ENCODE measurements at places on chromosomes 7 and 10.
A peak's percentile ranks its signal among the peaks of the same experiment; 100 is the strongest.

GRCh38 chr7:97450516-97450915 lies 281.4 kb upstream of the TAC1 start:
- DNase-seq = no peak

DNA sequence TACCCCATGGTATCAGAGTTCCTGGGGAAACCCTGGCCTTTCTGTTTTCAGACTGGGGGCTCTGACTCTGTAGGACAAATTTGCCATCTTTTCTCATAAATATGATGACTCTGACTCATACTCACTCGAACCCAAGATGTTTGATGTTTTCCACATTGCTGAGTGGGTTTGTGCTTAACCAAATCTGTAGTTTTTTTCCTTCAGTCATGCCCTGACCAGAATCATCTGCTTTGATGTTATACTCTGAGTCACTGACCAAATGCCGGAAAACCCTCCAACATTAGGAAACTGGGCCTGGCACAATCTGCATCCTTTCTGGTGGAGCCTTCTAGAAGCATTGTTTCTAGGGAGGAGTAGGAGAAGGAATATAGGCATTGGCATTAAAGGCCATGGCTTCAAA lies 118.7 kb downstream of the C10orf105 start:
- DNase-seq = peak; percentile 94

GRCh38 chr10:92573091-92573797 lies 649 bp downstream of the IDE start:
- DNase-seq = peak; percentile 84

GRCh38 chr7:158407581-158408317 lies 179.9 kb downstream of the PTPRN2 start:
- DNase-seq = peak; percentile 36

DNA sequence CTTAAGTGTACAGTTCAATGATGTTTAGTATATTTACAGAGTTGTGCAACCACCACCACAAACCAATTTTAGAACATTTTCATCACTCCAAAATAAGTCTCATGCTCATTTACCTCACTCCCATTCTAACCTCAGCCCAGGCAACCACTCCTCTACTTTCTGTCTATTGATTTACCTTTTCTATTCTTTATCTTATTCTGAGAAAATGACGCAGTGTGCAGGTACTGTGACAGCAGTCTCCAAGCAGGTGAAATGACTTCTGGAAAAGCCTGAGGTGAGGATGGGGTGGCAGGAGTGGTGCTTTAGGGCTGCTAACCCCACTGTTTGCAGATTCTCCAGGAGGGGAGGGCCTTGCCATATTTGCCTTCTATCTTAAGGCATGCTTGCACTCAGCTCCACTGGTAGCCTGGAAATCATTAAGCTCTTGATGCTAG lies 39.5 kb downstream of the GARS1 start:
- DNase-seq = no peak

DNA sequence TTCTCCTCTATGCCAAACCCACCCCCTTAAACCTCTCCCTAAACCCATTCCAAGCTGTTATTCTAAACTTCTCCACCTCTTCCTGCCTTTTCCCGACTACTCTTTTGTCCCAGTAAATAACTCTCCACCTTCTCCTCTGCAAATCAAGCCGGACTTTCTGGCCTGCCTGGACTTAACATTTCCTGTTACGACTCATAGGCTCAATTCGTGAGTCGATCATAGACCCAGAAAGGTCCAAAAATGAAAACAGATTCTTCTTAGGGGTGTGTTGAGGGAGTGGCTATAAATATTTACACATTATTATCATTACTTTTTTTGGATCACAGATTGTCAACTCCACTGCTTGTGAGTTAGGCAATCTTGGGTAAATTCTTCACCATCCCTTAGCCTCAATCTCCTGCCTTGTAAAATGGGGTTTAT lies 59.0 kb upstream of the HABP2 start:
- DNase-seq = peak; percentile 76

DNA sequence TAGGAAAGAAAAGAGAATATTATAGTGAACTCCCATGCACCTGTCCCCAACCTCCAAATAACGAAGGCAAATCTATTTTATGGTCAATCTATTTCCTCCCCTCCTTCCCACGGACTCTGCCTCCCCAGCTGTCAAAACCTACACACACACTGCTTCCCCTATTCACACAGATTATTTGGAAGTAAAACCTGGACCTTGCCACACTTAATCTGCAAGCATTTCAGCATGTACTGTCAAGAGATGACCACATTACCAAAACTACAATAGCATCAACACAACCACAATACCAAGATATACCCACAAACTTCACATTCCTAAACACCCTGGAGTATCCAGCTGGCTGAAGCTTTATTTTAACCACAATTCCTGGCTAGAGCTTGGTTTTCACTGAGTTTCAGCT lies 27.8 kb upstream of the KCNK18 start:
- DNase-seq = no peak

- no peak for DNase-seq
Observed at GRCh38 chr7:114835303-114835702, 86.6 kb upstream of the MDFIC start.

DNA sequence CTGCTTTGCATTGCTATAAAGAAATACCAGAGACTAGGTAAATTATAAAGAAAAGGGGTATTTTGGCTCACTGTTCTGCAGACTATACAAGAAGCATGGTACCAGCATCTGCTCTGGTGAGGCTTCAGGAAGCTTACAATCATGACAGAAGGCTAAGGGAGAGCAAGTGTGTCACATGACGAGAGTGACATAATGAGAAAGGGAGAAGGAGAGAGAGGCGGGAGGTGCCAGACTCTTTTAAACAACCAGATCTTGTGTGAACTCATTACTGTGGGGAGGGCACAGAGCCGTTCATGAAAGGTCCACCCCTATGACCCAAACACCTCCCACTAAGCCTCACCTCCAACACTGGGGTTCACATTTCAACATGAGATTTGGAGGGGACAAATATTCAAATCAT lies 59.0 kb upstream of the WNT16 start:
- no peak for DNase-seq

DNA sequence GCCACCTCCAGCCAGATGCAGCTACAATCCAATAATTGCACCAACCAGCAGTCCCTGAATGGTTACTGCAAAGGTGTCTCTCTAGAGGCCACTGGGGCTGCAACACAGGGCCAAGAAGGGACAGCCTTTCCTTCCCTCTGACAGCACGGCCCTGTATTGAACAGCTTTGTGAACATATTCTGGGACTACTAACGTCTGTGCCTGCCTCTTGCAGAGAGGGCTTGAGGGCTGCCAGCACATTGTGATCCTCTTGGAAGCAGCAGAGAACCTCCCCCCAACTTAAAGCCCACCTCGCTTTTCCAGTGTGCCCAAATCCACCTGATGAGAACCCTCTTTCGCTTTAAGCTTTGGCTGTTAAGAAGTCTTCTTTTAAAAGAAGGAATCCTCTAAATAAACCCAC lies 415.9 kb downstream of the RPS24 start:
- no peak for DNase-seq

DNA sequence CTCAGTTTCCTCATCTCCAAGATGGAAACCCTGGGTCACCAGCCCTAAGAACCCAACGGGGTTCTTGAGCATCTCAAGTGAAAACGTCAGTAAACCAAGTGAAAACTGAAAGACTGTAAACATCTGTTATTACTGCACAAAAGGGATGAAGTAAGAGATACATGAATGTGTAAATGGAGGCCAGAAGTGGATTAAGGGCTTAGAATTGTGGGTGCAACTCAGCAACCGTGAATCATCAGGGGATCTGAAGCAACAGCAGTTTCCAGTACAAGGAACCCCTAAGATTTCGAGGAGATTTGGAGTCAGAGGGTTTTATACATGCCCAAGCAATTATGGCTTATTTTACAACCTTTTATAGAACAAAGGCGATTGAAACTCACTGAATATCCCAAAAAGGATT lies 95.7 kb upstream of the SVIL start:
- DNase-seq = no peak

- DNase-seq = no peak
Observed at GRCh38 chr10:63250032-63250431, 116.9 kb downstream of the NRBF2 start.

- peak; percentile 38 for DNase-seq
Observed at GRCh38 chr7:121428855-121429489, 32.9 kb upstream of the FAM3C start.

DNA sequence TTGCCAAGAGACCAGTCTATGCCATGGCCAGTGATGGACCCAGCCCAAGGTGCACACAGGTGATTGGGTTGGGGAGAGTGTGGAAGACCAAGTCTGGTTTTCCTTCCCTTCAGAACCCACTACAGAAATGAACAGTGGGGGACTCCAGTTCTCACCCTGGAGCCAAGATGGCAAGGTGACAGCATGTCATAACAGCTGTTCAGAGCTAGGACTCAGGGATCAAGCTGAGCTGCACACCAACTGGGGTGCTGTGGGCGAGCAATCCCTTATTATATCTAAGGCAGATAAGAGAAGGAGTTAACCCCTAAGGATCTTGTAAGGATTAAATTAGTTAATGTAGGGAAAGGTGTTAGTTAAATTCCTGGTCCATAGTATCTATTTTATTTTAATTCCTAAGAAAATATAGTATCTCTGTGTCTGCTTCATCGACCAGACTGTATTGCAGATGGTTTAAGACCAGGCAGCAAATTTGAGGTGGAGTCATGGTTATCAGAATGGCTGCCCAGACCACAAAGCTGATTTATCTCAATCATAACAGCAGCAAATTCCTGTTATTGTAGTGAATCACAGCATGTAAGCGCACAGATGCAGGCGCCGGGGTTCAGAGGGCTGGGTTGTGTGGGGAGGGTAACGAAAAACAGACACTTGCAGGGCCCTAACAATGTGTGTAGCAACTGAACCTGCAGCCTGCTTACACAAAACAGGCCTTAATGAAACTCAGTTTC lies 208.7 kb upstream of the ZNF32 start:
- DNase-seq = peak; percentile 76

- DNase-seq = peak; percentile 20
Observed at GRCh38 chr10:101311185-101312066, 42.5 kb upstream of the BTRC start.

DNA sequence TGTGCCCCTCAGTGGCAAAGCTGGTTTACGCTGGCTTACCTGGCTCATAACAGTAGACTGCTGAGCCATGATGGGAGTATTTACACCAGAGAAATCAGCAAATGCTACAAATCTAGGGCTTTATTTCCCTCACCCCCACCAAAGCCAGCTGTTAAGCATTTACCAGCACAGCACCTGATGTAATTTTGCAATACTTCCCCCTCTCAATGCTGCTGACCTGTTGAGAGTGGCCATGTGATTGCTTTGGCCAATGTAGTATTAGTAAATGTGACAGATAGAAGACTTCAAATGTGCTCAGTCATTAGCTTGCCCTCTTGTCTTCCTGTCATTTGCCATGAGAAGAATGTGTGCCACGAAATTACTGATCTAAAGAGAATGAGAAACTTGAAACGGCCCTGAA lies 46.6 kb downstream of the HERPUD2 start:
- DNase-seq = no peak

GRCh38 chr7:117127585-117128168 lies 174.4 kb downstream of the ST7 start:
- DNase-seq = peak; percentile 77

DNA sequence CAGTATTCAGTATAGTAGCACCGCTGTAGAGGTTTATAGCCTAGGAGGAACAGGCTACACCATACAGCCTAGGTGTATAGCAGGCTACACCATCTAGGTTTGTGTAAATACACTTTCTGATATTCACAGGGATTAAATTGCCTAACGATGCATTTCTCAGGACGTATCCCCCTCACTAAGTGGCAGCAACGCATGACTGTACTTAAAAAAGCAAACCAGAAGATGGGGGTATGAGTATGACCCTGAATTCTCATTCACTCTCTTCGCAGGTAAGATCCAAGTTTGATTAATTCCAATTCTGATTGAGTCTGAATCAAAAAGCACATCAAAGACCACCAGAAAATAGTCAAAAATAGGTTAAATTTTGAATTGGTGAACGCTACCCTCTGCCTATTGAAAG lies 972 bp downstream of the ORC5 start:
- peak; percentile 34 for DNase-seq

DNA sequence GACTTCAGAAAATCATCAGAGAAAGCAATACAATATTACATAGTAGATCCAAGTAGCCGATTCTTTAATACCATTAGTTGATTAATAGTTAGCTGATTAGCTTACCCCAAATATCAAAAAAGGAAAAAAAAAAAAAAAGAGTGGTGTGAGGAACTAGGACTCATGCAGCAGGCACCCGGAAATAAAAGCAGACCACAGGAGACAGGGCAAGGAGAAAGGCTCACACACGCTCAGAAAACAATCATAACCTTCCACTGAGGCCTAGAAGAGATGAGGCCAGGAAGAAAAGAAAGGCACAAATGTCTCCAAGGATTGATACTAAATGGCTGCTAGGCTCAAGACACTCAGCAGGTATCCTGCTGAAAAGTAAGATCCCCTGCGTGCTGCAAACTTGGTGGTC lies 25.9 kb downstream of the TRDMT1 start:
- DNase-seq = peak; percentile 65

DNA sequence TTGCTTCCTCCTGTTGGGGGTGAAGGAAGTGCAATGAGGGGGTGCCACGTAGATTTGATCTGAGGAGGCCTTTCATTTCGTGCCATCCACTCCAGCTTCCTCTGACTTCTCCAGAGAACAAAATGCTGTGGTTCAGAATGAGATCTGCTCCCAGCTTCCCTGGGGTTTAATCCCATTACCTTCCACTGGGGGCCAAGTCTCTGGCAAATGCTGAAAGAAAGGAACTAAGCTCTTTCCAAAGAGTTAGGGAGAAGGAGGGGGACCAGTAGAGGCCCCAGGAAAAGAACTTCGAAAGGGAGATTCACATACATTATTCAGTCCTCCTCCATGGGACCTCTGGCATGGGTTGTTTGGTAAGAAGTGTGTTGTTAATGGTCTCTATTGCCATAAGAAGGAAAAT lies 727.0 kb downstream of the TYW1 start:
- DNase-seq = no peak

GRCh38 chr7:87414794-87415188 lies 60.7 kb downstream of the ABCB4 start:
- DNase-seq = peak; percentile 66

DNA sequence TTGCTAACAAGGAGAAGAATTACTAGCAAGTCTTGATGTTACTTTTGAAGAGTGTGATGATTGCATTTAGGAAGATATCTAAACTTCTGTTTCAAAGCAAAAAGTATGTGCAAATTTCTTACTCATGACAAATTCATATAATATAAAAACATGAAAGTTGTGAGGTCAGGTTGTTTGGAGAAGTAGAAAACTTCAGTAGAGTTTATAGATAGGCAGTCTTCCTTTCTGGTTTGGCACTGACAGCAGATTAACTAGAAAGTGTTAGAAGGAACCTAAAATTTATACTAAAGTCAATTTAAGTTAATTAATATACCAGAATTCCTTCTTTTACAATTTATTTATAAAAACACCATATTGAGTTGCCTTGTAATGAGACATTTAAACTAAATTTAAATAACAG lies 16.9 kb downstream of the PTEN start:
- DNase-seq = no peak

- DNase-seq = peak; percentile 11
Observed at GRCh38 chr10:125521721-125522680, 161.0 kb downstream of the TEX36 start.

- no peak for DNase-seq
Observed at GRCh38 chr7:105766421-105767073, 109.9 kb downstream of the ATXN7L1 start.
